ENCODE measurements at places on chromosomes 6 and 20.

GRCh38 chr6:168537540-168537884 lies 96.5 kb downstream of the SMOC2 start:
- DNase-seq: no peak

GRCh38 chr6:44034391-44034861 lies 92.8 kb downstream of the MRPL14 start:
- DNase-seq: no peak

DNA sequence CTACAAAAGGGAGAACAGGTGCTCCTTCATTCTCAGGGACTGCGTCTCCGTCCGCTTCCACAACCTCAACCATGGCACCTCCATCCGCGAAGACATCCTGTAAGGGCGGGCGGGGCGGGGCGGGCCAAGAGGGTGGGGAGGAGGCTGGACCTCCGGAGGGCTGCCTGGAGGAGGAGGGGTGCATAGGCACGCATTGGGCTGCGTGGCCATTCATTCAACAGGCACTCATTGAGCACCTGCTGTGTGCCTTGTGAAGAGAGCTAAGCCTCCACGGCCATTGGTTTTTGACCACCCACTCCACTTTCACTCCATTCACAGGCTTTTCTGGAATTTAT lies 435 bp downstream of the ZSWIM3 start:
- DNase-seq: no peak

GRCh38 chr20:56964901-56965300 lies 301.5 kb downstream of the BMP7 start:
- DNase-seq: no peak

DNA sequence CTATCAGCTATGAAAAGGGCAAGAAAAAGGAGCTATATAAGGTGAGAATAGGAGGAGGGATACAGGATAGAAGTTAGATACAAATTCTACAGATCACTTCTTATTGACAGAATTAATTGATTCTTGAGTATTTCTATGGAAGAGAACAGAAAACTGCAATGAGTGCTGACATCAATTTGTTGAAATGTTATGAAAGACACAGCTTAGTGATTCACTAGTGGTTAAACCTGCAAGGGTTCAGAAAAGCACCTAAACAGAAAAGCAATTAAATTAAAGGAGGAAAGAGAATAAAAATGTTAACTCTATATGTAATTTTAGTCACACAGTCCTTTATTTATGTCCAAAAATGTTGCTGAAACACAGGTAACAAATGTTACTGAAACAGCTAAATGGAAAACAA lies 254.4 kb upstream of the RUNX2 start:
- DNase-seq: no peak

DNA sequence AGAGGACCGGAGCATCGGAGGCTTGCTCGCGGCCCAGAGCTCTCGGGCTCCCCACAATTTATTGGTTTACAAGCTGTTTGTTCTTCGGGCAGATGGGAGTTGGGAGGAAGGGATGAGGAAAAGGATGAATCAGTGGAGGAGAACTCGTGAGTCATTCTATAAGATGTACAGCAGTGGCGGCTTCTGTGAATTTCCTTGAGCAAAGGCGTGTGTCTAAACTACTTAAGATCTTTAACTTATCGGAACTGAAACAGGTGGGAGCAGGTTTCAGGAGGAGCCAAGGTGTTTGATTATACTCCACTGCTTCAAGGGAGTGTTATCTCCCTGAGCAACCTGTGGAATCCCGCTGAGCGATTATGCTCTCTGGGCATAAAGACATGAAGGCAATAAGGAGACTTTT lies 50.5 kb upstream of the IBTK start:
- DNase-seq: no peak

- DNase-seq: no peak
These were observed 539.4 kb downstream of the DOK5 start for GRCh38 chr20:55014766-55015165.

- DNase-seq: no peak
These were observed 517.0 kb downstream of the LMBRD1 start for GRCh38 chr6:69279805-69280204.

DNA sequence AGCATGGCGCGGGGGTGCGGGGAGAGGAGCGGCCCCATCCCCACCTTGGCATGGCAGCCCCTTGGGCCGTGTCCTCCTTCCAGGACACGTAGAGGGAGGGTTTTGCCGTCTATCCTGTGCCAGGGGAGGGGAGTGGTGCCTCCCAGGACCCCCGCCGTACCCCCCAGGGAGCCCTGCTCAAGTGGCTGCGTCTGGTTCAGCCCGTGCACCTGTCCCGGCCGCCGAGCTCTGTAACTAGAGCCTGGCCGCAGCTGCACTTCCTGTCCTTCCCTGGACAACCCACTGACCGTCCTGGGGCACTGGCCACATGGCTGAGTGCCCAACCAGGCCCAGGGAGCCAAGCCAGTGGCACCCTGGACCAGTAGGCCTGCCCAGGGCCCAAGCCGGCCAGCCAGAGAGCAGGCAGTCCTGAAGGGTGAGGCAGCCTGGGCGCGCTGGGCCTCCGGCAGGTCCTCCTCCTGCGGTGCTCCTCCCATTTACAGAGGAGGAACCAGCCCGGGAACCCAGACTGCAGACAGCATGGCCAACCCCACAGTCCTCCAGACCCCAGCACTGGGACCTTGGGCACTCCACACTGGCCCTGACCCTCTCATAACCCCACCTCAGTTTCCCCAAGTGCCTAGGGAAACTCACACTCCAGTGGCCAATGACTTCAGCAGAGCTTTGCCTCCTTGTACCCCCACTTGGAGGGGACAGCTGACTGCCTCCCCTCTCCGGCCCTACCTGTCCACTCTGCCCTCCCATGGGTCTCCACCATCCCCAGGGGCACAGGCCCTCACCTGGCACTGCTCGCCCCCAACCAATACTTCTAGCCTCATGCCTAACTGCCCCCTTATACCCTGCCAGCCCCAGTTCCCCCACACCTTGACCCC lies 8.7 kb downstream of the LAMA5 start:
- no peak for DNase-seq

GRCh38 chr20:881051-881782 lies 34.9 kb downstream of the ANGPT4 start:
- DNase-seq: no peak

GRCh38 chr6:29887330-29887818 lies 55.0 kb upstream of the HLA-A start:
- no peak for DNase-seq

GRCh38 chr6:44113414-44113813 lies 13.8 kb downstream of the MRPL14 start:
- no peak for DNase-seq

GRCh38 chr6:135323202-135323668 lies 142.1 kb downstream of the MYB start:
- no peak for DNase-seq

GRCh38 chr20:31415653-31416052 lies 9.6 kb upstream of the DEFB121 start:
- no peak for DNase-seq

GRCh38 chr20:41232973-41233926 lies 84.3 kb downstream of the ZHX3 start:
- DNase-seq: no peak

DNA sequence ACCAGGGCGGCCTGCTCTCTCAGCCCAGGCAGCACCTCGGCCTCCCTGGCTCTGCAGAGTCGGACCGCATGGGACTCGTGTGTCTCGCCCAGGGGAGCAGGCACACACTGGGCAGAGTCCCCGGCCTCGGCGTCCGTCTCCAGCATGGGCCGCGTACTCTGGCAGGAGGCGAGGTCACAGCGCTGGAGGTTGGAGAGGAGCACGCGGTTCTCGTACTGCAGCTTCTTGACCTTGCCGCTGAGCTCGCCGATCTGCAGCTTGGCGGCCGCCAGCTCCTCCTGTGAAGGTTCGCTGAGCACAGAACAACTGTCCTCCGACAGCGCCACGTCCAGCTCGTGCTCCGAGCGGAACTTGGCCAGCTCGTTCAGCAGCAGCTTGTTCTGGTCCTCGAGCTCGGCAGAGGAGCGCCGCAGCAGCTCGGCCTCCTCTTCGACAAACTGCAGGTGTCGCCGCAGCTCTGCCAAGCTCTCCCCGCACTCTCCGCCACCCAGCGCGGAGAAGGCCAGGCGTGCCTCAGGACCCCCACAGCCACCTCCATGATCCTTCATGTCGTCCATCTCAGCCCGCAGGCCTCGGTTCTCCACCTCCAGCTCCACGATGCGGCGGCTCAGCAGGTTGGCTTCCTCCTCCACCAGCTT lies 42.0 kb upstream of the DSN1 start:
- no peak for DNase-seq

GRCh38 chr6:111663692-111664564 lies 58.2 kb upstream of the TRAF3IP2 start:
- no peak for DNase-seq

GRCh38 chr6:290111-290922 lies 2.0 kb upstream of the DUSP22 start:
- no peak for DNase-seq

DNA sequence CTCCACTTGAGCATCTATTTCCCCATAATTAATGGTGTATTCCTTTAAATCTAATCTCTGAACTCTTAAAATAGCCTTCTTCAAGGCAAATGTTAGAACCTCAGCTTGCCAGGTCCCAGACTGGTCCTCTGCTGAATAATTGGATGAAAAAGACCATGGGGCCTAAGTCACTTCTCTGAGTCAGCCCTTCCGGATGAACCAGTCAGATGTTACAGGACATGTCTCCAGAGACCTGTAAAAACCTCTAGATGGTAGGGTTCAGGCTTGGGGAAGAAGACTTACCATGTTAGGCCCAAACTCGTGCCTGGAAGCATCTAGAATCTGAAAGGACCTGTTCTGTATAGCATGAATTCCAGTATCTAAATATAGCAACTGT lies 97.3 kb downstream of the CDKAL1 start:
- no peak for DNase-seq

DNA sequence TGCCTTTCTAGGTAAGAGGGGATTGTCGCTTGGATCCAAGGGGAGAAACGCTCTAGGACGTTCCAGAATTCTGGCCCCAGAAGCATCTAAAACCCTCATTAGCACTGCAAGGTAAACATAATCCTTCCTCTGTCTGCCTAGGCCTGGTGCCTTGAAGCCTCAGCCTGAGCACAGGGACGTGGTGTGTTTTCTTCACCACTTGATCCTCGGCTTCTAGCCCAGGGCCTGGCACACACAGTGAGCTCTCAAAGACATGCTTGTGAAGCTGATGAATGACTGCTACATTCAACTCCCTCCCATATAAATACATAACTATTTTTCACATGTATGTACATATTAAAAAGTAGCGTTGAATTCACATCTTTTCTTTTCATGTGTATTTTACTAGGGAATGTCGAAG lies 100.3 kb downstream of the ISM1 start:
- no peak for DNase-seq

DNA sequence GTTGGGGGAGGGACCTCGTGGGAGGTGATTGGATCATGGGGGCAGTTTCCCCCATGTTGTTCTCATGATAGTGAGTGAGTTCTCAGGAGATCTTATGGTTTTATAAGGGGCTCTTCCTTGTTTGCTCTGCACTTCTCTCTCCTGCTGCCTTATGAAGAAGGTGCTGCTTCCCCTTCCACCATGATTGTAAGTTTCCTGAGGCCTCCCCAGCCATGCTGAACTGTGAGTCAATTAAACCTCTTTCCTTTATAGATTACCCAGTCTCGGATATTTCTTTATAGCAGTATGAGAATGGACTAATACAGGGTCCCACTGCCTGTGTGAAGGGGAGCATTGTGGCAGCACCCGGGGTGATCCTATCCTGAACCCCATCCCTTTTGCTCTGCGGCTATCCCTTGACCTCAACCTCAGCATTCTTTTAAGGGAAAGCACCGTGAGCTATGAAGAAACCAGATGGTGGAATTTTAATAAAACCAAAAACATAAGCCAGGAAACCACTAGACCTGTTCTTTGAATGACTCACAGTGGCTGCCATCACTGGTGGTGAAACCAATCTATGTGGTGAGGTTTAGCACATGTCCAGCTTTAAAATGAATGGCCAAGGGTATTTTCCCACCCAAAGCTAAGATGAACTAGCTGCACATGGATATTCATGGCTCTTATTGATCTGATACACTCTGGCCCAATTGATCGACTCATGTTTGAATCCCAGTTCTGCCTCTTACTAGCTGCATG lies 62.2 kb downstream of the ZDHHC14 start:
- no peak for DNase-seq

GRCh38 chr6:71420095-71420692 lies 131.6 kb downstream of the OGFRL1 start:
- no peak for DNase-seq

DNA sequence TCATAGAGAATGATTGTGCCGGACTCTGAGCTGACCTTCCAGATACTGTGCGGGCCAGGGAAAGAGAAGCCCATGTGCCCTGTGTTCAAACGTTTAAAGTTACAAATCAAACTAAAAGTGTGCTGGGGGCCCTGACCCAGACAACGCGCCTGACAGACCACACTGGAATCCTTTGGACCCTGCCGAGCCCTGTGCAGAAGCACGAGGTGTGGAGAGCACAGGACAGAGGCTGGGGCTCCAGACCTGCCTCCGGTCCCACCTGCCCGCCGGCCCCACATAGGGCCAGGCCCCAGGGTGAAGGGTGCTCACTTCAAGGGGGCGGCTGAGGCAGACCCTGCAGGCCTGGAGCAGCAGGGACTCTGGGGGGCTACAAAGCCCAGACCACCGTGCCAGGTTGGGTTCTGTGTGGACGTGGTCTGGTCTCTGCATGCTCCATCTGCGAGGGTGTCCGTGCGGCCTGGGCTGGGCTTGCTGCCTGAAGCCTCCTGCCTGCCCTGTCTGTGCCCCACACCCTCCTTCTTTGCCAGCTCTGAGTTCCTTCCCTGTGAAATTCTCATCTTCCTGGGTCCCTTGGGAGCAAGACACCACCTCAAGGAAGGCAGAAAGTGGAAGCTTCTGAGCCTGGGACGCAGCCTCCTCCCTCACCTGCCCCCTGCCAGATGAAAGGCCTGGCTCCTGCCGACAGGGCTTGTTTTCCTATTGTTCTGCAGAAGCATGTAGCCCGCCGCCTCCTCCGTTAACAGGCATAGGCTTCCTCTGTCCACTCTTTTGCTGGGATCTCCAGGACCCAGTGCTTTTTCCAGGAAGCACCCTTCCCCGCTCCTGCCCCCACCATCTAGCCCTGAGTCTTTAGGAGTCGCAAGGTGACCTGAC lies 186.2 kb downstream of the ERMARD start:
- no peak for DNase-seq

DNA sequence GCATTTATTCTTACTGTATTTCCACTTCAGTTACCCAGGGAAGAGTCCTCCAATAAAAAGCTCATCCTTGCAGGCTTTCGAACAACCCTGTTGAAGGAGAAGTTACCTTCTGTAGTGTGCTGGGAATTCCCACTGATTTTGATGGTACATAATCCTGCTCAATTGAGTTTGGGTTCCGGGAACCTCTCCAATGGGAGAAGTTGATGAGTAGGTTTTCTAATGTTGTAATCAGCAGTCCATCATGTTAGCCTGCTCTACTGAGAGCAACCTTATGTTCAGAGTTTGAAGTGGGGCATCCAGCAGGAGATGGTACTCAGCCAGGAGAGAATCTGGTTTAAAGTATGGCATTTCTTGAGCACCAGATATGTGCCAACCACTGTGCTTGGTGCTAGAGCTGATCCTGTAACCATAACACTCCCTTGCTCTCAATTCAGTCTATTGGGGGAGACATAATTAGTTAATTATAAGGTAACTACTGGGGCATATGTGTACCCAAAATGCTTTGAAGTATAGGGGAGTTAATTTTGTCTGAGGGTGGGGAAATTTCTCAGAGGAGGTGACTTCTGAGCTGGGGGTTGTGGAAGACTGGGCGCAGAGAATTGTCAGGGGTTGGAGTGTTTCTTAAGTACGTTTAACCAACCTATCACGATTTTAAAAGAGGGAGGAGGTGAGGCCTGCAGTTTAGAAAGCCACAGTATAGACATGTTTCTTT lies 2.1 kb downstream of the TOP1 start:
- no peak for DNase-seq
